ENCODE measurements at places on chromosomes 4 and X.

GRCh38 chr4:81756973-81757372 lies 285.3 kb upstream of the RASGEF1B start:
- no peak for DNase-seq

GRCh38 chr4:15864651-15865566 lies 73.6 kb downstream of the FGFBP1 start:
- no peak for DNase-seq

DNA sequence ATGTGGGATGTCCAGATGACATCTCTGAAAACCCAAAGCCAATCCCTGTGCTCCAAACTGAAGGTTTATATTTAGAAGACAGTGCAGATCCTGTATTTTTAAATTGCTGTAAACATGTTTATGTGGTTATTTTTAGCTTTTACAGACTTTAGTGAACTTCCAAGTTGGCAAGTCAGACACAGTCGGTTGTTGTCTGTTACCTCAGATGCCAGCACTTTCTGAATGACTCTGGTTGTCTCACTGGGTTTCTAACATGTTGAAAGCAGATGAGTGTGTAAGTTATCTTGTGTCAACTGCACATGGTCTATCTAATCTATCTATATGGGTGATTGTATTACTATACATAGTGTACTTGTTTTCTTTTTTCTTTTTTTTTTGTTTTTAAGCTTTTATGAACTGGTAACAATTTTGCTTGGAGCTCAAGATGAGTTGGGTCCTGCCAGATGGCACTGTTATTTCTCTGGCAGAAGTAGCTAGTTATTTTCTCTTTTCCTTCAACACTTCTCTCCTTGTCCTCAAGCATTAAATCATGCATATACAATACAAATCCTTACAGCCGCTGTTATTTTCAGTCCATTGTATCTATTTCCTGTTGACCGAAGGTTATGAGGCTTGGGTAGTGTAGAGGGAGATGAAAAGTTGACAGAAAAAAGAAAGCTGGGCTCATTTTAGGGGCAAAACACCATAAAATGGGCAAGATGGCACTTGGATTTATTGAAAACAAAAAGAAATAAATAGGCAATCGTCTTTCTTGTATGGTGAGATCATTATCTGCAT lies 66.3 kb downstream of the GAB1 start:
- no peak for DNase-seq

DNA sequence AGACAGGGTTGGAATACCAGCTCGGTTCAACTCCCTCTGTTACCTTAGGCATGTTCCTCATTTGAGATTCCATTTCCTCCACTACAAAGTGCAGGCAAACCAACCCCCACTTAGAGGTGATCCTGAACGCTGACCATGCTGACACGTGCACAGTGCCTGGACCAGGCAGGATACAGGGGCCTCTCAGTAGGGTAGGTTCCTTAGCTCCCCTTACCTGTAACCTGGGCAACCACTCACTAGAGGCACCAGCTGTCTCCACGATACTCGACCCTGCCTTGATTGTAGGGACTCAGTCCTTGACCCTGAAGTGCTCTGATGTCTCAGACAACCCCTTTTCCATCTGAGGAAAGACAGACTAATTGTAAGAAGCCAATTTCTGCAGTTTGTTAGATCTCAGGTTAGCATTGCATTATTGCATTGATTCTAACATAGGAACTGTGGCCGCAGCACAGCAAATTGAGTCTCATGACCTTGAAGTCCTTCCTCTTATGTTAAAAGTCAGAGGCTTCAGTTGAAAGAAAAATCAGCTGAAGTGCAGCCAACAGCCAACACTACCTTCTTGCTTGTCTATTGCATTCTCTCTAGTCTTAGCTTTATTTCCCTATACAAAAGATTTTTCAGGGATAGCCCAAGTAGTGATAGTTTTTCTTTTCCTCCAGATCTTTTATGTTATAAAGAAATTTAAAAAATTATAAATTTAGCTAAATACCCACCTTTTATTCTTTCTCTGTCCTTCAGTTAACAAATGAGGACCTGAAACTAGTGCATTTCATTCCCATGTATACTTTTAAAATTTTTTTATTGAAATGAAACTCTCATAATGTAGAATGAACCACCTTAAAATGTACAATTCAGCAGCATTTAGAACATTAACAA lies 11.2 kb upstream of the C1QTNF7 start:
- no peak for DNase-seq

DNA sequence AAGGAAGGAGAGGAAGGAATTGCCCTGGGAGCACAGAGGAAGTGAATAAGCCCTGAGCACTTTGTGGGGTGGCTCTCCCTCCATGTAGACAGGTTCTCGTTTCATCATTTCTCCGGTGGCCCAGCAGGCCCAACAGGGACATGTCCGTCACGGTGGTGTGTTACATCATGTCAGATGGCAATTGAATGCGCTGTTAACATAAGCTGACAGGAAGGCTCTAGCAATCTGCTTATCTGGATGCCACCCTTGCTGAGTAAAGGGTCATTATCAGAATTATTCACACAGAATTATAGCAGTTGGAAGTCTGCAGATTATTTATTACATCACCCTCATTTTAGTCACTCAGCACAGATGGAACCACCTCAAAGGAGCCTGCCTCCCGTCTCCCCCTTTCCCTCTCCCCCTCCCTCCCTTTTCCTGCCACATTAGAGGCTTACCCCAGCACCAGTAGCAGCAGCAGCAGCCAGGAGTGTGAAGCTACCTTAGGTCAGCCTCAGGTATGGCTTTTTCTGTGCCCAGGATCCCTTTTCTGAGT lies 124.3 kb upstream of the TRIM2 start:
- no peak for DNase-seq

- DNase-seq = no peak
Measured at GRCh38 chrX:110159865-110160264, 157.0 kb downstream of the TMEM164 start.

GRCh38 chrX:126670258-126670657 lies 117.6 kb upstream of the DCAF12L1 start:
- DNase-seq = no peak

DNA sequence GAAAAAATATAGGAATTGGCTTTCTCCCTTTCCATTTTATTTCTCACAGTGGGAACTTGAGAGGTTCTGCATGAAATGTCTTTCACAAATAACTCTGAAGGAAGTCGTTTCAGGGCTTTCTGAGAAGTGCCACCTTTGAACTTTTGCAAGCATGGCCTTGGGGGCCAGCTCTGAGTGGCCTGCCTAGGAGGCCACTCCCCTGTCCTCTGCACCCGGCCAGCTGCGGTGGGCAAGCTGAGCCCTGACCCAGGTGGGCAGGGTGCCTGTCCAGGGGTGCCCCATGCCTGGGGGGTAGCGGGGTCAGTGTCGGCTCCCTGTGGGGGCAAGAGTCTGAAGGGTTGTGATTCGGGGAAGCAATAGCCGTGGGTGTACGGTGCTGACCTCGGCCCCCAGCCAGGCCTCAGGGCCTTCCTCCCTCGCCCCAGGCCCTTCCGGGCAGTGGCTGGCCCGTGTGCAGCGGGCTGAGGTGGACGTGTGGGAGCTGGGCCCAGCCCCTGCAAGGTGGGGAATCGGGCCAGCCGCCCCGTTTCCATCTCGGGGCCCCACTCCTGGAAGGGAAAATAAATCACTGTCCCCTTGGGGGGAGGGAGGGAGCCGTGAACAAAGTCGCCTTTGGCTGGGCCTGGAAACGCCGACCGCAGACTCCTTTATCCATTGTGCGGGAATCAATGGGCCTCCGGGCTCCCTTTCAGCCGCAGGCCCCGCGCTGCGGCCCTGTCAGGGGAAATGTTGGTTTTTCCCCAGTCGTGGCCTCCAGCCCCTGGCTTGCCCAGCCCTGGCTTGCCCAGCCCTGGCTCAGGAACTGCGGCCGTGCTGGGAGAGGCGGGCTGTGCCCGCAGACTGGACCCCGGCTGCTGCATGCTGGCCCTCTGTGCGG lies 3.1 kb downstream of the FGFRL1 start:
- no peak for DNase-seq

GRCh38 chrX:72536542-72536941 lies 36.1 kb downstream of the HDAC8 start:
- no peak for DNase-seq

GRCh38 chrX:103999234-103999633 lies 14.3 kb downstream of the H2BW1 start:
- DNase-seq = no peak

DNA sequence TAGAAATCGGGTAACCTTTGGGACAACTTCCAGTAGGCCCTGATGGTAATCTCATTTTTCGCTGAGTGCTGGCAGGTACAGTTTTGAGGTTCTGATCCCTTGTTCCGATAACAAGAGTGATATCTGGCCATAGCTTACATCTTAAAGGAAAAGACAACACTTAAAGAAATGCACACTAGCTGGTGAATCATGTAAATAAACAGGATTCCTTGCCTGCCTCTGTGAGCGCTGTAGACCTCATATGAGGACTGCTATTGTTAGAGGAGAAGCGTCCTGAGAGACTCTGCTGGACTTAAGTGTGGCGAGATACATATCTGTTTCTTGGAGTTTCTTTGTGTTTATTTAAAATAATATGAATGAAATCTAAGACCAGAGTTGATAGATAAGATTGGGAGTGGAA lies 149.3 kb upstream of the SLC4A4 start:
- DNase-seq = no peak

DNA sequence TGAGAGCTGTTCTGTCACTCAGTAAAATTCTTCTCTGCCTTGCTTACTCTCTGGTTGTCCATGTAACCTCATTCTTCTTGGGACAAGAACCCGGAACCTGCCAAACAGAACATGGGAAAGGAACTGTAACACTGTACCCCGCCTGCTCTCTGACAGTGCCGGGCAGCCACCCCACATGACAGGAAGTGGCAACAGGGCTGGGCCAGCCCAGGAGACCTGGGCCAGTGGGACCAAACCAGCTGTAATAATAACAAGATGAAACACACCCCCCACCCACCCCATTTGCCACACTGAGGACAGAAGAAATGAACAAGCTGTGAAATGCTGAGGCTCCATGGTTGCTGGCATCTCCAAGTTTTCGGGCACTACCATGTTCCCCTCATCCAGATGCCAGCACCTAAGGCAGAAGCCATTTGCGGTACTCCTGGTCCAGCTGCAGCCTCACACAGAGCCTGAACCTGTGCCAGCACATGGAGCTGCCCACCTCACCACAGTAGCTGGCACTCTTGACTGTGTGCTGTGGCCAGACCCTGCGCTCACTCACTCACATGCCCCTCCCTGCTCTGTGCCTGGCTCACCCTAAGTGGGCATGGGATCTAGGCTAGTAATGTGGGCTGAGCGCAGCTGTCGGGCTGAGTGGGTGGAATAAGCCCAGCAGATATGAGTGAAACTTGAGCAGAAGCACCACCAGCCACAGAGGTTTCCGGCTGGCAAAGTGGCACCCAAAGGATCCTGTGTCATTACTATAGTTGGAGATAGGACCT lies 126.2 kb upstream of the UGT8 start:
- no peak for DNase-seq

DNA sequence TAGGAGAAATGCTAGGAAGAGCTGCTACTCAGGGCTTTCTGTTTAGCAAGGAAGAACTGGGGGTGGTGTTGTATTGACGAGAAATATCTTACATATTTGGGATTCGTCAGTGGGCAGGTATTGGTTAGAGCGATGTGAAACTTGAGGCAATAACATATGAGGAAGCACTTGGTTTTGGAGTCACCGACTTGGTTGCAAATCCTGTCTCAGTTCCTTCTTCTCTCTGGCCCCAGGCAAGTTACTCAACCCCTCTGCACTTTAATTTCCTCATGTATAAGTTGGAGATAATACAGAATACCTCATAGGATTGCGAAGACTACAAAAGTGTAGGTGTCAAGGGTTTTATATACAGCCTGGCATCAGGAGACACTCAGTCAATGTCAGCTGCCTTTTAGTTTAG lies 34.1 kb downstream of the GPAT3 start:
- no peak for DNase-seq

DNA sequence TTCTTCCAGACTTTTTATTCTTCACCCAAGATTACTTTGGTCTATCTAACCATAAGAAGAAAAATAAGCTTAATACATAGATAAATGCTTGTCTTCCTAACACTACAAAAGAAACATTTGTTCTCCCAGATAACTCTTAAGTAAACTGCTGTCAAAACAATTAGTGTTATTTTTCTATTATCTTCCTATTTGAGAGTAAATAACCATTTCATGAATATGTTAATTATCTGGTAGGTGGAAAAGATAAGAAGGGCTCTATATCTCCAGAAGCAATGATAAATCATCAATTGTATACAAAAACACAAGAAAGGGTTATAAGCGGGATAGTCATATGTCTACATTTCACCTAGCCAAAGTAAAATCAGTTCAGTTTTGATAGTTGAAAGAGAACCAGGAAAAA lies 180.4 kb downstream of the ZIC3 start:
- DNase-seq = no peak

DNA sequence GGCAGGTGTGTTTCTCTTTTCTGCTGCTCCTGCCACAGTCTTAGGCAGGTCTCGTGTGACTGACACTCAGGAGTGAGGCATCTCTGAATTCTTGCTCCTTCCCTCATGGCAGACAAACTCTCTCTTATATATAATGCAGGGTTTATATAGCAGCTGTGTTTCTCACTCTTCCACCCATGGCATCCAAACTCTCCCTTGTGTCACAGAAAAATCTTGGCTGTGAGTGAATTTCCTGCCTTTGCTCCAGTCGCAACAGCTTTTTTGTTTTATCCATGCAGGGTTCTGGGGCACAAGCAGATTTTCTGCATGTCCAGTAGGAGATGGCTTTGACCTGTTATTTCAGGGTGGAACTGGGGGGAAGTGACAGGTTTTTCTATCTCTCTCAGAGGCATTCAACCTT lies 1275.5 kb downstream of the ADGRL3 start:
- no peak for DNase-seq

DNA sequence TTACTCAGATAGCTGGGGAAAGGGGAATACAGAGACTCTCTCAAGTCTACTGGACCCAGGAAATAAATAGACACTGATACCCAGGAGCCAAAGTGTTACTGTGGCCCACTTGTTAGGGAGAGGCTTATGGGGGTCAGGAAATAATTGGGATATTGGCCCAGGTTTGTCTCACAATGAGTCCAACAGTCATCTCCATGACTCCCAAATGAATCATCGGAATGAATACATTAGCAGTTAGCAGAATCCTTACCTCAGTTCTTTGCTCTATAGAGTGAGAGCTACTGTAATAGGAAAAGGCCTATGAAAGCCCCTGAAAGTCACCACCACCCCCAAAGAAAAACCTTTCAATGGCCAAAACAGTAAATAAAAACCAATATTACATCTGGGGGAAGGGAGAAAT lies 42.4 kb upstream of the ARHGEF6 start:
- DNase-seq = no peak

All from CD8-positive, alpha-beta memory T cell (primary cell).